Stimulated activated CD4-positive, alpha-beta T cell treated with anti-CD3 and anti-CD28 coated beads, Interleukin-4, amount 100 ng/mL, for 48 hours (primary cell): ENCODE measurements at places on chromosomes 1 and 21.
A peak's percentile ranks its signal among the peaks of the same experiment; 100 is the strongest.

- DNase-seq = no peak
Measured at GRCh38 chr1:36941316-36941978, 92.9 kb downstream of the GRIK3 start.

GRCh38 chr21:46171996-46172862 lies 12.0 kb downstream of the SPATC1L start:
- no peak for DNase-seq

DNA sequence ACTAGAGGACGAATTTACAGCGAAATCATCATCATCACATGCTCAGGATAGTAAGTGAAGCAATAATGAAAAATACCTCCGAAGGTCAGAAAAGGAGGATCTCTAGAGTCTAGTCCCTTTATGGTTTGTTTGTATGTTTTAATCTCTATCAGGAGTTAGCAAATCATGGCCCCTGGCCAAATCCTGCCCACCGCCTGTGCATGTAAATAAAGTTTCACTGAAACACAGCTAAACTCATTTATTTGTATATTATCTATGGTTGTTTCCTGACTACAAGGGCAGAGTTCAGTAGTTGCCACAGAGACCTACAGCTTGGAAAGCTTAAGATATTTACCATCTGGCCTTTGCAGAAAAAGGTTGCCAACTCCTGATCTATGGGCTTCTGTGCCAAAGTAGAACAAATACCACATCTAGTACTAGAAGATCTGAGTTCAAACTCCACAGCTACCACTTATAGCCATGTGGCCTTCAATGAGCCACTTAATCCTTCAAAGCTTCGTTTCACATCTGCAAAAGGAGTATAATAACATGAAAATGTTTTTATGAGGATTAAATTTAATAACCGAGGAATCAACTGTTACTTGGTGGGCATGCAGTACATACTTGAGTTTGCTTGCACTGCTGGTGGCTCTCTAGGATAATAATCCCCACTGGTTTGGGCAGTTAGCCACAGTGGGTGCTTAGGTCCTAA lies 94.0 kb upstream of the KIF26B start:
- no peak for DNase-seq

- DNase-seq = no peak
Measured at GRCh38 chr1:112255080-112255479, 140.9 kb upstream of the CTTNBP2NL start.

GRCh38 chr1:83581747-83582146 lies 417.2 kb downstream of the TTLL7 start:
- DNase-seq = no peak

DNA sequence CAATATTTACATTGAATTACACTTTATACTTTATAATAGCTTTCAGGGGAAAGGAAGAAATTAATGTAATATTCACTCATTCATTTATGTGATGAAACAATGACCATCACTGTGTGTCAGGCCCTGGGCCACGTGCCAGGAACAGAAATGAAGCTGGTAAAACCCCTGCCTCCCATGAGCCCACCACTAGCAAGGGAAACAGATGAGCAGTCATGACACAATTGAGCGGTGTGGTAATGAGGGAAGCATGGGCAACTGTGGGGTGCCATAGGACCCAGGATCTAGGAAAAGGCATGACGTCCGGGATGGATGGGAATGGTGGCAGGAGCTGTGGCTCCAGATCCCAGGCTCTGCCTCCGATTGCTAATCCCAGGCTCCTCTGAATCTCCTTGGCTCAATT lies 17.0 kb upstream of the SLC5A9 start:
- DNase-seq = no peak

- no peak for DNase-seq
Measured at GRCh38 chr1:216528816-216529215, 105.6 kb upstream of the USH2A start.

- no peak for DNase-seq
Measured at GRCh38 chr1:195773931-195774330, 834.3 kb downstream of the KCNT2 start.

DNA sequence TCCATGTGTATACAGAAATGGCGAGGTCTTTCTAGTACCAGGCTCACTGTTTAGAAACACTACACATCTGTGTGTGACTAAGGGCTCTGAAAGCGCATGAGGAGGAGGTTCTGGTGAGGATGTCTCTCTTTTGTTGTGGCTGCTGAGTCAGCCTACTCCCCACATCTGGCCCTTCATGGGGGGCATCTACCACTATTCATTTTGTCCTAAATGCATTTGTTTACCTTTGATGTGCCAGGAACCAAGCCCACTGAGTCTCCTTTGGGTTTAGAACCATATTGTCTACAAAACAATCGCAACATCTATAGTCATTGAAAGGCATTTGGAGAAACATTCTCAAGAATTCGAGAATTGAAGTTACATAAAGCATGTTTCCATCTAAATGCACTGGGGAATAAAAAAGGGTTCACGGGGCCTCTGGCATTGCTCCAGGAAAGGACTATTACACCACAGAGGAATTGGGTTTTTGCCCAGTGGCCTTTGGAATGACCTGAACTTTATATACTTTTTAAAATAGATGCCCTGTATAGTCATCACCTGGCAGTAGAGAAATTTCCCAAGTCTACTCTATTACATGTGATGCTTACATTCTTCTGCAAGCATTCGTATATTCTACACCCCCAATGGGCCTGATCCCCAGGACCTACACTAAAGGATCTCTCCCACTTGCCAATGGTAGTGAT lies 35.1 kb upstream of the ADORA3 start:
- no peak for DNase-seq

DNA sequence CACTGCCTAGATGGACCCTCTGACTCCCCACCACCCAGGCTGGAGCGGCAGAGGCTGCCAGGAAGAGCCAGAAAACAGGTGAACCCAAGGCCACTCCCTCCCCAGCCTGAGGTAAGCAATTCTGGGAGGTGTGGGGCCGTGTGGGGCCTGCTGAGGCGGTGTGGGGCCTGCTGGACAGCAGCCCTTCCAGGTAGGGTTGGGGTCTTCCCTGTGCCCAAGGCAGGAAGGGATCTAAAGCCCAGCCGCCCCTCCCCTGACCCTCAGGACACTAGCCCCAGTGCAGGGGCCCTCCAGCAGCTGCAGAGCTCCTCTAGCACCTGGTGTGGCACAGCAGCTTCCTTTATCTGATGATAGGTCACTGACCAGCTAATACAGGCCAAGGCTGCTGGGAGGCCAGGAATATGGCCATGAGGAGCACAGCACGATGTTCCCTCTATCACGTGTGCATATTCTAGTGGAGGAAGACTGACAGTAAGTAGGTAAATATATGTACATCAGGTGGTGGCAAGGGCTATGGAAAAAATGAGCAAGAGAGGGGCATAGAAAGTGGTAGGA lies 86.9 kb downstream of the IER5 start:
- DNase-seq = no peak

DNA sequence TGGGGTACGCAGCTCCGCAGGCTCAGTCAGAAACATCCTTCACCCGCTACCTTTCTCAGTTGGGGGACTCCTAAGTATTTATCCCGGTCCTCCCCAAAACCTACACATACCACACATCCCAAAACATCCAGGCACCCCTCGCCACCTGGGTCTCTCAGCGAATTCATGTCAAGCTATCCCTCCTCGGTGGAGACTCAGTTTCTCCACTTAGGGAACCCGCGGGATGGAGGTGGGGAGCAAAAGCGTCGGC lies 1.3 kb upstream of the ZBTB7B start:
- DNase-seq = no peak

- no peak for DNase-seq
Measured at GRCh38 chr21:37338671-37339551, 27.7 kb upstream of the DYRK1A start.

- DNase-seq = no peak
Measured at GRCh38 chr1:173733912-173734311, 19.1 kb downstream of the KLHL20 start.

- no peak for DNase-seq
Measured at GRCh38 chr1:167425482-167425881, 92.8 kb downstream of the CD247 start.

DNA sequence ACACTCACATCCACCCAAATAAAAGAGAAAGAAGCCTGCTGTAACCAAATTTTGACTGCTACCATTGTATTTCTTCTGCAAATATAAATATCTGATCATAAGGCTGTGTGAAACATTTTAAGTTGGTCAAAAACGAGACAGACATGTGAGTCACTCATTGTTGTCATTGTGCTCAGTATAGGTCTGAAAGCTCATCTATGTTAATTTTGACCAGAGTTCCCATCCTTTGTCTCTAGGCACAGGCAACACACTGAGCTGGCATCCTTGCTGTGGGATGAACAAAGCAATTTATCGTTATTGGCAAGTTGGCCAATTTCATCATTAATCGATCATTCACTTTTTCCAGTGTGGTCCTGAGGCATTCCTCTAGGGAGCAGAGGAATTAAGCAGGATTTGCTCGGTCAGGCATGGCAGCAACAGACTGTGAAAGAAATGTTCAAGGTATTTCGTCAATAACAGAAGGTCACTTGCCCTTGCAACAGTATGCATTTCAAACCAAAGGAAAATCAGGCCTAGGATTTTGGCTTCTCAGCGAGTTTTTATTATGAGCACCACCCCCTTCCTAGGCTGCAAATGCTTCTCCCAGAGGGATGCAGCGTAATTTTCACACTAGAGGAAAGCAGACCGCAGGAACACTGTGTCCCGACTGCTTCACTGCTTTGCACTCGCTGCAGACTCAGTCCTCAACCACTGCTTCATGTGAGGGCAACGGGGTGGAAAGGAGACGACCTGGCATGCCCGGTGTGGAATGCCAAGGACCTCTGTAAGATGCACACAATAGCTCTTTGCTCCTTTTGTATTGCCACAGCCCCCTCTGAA lies 87.9 kb upstream of the SMYD2 start:
- no peak for DNase-seq

DNA sequence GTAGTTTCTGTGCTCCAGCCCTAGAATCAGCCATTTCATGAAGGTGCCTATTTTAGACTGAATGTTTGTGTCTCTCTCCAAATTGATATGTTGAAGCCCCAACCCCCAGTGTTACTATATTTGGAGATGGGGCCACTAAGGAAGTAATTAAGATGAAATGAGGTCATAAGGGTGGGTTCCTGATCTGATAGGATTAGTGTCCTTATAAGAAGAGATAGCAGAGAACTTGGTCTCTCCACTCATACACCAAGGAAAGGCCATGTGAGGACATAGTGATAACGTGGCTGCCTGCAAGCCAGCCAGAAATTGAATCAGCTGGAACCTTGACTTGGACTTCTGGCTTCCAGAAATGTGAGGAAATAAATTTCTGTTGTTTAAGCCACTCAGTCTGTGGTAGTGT lies 12.3 kb downstream of the RAVER2 start:
- DNase-seq = no peak

DNA sequence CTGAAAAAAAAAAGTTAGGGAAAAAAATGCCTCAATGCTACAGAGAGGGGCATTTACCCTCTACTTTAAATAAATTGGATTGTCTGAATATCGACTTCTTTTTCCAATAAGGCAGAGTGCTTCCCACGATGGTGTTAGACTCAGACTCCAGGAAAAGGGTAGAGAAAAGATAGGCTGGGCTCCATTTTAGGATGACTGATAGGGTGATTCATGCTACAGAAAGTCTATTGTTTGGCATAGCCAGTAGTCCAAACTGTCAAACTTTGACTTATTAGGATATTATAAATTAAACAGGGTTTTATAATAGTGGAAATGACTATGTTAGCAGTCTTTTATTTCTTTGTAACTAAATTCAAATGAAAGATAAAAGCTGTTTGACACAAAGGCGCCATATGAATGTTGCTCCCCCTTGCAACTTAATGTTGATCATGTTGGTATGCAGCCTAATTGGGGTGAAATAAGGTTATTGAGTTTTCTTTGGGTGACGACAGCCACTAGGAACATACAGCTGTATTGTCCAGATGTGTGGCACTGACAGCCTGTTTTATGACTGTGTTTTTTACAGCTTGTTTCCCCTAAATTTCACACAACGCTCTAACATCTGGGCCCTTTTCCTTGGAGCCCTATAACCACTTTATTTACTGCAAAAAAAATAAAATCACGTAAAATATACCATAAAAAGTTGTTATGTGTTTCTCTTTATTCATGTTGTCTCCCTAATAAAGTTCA lies 69.3 kb downstream of the SPAG17 start:
- no peak for DNase-seq

GRCh38 chr1:78101514-78101913 lies 55.7 kb downstream of the GIPC2 start:
- no peak for DNase-seq

GRCh38 chr1:61054601-61054993 lies 27.8 kb upstream of the NFIA start:
- DNase-seq = no peak

DNA sequence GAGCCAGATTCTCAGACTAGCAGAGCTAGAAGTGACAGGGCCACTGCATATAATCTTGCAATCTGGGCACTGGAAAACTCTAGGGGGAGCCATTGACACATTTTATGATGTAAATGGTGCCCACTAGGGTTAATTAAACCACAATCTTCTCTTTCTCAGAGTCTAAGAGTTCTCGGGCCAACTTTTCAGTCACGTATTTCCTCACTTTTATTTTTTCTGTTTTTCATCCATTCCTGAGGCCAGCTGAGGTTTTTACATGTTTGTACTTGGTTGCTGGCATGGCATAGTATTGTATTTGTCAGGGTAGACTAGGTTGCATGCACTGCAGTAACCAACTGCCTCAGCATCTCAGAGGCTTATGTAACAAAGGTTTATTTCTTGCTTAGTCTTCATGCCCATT lies 138.2 kb downstream of the ZNF326 start:
- no peak for DNase-seq

GRCh38 chr1:59485171-59485570 lies 188.3 kb downstream of the FGGY start:
- DNase-seq = no peak

- DNase-seq = no peak
Measured at GRCh38 chr1:49059087-49059486, 282.4 kb upstream of the BEND5 start.

DNA sequence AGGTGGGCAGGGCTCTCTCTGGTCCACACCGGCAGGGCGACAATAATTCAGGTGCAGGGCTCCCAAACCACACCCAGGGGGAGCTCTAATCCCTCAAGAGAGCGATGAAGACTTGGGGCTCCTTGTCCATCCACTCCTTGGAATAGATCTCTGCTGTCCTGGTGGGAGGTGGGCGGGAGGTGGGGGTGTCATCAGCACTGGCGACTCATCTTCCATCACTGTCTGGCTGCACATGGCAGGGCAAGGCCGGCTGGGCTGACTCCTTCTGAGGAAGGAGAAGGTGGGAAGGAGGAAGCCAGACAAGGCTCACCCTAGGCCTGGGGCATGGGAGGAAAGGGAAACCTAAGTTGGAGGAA lies 29.3 kb downstream of the TNNT2 start:
- DNase-seq = peak; percentile 12

GRCh38 chr1:29361686-29362085 lies 125.4 kb downstream of the PTPRU start:
- no peak for DNase-seq
